Stimulated activated CD4-positive, alpha-beta T cell treated with anti-CD3 and anti-CD28 coated beads, TNF-alpha, amount 100 ng/mL, for 48 hours (primary cell): ENCODE measurements at places on chromosomes 1 and 21.

DNA sequence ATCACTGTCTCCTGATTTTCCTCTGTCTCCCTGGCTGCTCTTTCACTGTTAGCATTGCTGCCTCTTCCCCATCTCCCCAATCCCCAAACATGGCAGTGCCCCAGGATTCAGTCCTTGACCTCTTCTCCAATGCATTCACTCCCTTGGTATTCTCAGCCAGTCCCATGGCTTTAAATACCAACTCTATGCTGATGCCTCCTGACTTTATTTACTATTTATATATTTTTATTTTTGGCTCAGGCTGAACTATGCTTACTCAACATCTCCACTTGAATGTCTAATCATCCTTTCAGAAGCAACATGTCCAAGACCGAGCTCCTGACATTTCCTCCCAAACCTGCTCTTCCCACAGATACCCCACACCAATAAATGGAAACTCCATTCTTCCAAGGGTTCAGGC, 26.3 kb downstream of the NMNAT2 start:
- no peak for DNase-seq

GRCh38 chr21:26943921-26944320, 23.0 kb downstream of the ADAMTS5 start:
- DNase-seq = no peak

DNA sequence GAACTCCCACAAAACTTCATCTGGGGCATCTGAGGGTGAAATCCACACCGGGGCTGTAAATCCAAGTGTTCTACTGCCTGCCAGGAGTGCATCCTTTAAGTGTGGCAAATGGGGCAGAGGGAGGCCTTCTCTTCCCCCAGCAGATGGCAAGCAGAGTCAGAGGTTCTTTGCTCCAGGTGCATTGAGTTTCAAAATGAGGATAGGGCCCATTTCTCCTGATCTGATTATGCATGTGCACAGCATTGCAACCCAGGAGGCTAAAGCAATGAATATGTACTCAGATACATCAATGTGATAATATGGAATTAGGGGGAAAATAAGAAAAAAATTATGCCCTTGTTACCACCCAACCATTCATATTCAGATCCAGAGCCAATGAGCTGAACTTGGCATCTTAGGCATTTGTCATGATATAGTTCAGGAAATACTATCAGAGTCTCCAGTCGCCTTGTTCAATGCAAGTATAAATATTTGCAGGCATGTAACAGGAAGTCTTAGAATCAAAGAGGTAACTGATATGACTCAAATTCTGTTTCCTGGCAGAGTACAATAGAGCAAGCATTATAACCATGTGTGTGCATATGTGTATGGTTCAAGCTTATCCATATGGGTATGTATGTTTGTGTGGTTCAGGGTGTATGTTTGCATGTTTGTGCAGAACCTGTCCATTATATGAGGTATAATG, 473.8 kb upstream of the PKN2 start:
- no peak for DNase-seq

DNA sequence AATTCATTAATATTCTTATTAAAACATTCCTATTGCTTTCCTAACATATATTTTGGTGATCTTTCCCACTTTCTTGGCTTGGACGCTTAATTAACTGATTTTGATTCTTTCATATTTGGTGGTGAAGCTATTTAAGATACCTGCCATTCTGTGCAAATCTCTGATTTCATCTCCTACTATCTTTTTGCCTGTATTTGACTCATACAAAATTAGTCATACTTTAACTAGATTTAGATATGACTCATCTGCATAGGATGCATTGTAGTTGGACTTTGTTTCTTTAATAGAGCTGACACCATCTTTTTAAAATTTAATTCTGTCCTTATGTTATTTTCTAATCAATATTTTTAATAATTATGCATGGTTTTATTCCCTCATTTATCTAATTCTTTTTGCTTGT, 93.8 kb upstream of the PLPPR4 start:
- no peak for DNase-seq

DNA sequence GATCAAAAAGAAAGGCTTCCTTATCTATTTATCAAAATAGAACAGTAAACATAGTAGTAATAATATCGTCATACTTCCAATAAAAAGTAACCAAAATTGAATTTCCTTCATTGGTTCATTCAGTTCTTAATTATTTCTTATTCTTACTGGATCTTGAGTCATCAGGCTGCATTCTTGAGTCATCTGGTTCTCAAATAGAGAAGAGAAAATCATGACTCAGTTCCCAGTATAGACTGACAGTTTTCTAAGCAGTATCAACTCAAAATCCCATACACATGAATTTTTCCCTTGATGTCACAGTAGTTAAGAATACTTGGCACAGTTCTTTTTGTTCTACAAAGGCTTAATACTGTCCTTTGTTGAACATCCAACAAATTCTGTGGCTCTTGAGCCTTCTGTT, 626.9 kb upstream of the ADGRL4 start:
- DNase-seq = no peak

DNA sequence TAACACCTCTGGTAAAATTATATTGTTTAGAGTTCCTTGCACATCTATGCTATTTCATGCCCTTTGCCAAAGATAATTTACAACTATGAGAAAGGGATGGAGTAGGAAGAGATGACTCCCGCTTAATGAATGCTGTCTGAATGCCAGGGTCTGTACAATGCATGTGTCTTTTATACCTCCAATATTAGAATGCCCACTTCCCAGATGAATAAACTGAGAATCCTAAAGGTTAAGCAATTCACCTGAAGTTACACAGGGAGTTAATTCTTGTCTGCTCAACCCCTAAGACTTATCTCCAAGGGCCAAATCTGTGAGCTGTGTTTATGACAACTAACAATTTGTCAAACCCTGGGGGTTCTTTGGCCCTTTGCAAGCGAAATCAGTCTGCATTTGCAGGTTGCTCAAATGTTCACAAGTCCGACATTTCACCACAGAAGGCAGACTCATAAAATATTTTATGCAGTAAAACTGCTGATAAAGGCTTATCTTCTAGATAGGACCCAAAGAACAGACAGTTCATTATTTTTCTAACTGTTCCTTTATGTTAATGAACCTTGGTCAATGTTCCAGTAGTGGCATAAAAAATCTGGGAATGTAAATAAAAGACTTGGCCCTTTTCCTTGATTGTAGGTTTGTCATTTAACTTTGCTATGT, 50.2 kb upstream of the ATP1A1 start:
- no peak for DNase-seq

DNA sequence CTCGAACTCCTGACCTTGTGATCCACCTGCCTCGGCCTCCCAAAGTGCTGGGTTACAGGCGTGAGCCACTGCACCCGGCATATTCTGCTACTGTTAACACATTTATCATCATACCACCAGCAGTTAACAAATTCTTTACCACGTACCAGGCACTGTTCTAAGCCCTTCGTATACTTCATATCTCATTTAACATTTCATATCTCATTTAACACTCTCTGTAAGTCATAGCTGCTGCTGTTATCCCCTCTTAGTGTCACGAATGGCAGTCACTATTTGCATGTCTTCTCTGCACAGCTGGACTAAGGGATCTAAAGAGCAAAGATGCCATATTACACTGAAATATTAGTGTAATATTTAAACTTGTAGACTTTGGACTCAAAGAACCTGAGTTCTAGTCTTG, 462.5 kb upstream of the DAB1 start:
- DNase-seq = no peak

DNA sequence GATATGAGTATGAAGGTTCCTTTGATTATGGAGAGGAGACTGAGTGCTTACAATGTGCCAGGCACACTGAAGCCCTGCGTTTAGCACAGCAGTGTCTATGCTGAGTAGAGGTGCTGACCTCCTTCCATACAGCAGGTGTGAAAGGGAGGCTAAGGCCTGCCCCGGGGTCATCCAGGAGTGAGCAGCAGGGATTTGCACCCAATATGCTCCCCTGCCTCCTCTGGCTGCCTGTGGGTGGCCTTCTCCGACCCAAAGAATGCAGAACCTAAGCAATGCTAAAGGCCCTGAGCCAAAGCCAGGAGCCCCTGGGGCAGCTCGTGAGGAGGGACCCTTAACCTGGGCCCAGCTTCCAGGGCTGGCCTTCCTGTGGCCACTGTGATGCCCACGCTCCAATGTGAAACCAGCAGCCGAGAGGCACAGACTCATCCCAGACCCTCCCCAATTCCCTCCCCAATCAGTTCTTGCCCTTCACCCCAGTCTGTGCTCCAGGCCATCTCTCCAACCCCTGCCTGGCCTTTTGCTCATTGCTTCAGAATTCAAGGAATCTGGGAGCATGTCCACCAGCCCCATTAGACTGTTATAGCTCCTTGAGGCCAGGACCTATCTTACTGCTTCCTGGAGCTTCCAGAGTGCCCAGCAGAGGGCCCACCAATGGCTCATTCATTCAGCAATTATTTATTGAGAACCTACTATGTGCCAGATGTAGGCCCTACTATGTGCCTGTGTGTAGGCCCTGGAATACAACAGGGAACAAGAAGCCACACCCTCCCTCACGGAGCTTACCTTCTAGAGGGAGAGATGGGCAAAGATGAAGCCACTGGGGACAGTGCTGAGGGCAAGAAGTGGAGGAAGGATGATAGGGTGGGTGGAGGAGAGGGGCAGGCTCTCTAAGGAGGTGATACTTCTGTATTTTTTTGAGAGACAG, 53.3 kb downstream of the TAS1R2 start:
- no peak for DNase-seq
